AG09319 (cell line): ENCODE measurements at places on chromosomes 5 and 9.

- peak; percentile 19 for DNase-seq
Measured at GRCh38 chr5:116242343-116242742, 157.5 kb downstream of the COMMD10 start.

DNA sequence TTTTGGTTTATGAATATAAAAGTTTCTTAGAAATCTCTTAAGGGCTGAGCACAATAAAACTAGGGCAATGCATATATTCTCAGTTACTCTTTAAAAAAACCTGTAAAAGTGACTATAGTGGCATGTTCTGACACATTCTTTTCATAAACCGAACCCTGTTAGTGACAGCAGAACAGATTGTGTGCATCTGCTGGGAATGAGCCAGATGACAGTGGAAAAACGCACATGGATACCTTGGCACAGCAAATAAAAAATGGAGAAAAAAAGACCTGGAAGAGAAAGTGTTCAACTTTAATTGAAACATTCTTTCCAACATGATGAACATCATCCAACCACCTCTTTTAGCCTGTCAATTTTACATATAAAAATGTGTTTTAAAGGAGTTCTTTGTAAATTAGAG is 12.7 kb downstream of the MEF2C start:
- DNase-seq: no peak

DNA sequence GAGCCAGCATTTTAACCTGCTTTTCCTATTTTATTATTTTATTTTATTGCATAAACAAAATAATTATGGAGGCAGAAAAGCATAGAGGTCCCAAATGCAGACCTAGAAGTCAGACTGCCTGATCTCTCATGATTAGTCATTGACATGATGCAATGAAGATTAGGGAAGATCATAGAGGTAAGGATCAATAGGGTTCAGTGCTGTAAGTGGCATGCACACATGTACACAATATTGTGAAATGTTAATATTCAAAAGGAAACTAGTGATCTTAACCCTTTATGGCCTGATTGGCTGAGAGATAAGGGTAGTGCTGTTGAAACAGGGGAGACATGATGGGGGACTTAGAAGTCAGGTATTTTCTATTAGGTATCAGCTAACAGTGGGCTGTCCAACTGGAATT is 1.1 kb upstream of the FRRS1L start:
- DNase-seq: no peak

GRCh38 chr5:159045165-159045811 is 54.4 kb downstream of the EBF1 start:
- DNase-seq: no peak

GRCh38 chr5:164090358-164090757 is 584.9 kb downstream of the MAT2B start:
- no peak for DNase-seq

DNA sequence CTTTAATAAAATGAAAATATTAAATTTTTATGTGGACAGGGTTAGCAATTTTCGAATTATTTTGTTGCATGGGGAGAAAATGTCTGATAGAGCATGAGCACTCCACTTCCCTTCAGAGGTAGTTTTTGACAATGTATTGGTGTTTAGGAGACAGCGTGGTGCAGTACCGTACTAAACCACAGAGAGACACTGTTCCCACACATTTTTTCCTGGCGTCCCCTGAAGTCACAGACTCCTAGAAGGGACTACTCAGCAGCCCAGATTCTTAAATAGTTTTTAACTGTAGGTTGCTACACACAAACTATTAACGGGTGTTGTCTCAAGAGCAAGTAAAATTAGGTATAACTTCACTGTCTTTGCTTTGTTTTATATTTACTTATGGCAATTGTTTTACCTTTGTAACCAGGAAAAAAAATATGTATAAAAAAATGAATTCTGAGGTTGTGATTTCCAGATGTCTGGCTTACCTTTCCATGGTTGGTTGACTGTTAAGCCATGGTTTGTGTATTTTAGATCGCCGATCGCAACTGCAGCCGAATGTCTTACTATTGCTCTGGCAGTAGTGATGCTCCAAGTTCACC is 171.2 kb downstream of the DOCK8 start:
- peak; percentile 24 for DNase-seq

- no peak for DNase-seq
Measured at GRCh38 chr5:51227963-51228470, 155.2 kb upstream of the ISL1 start.

GRCh38 chr5:58940446-58940845 is 357.6 kb downstream of the RAB3C start:
- DNase-seq: no peak

DNA sequence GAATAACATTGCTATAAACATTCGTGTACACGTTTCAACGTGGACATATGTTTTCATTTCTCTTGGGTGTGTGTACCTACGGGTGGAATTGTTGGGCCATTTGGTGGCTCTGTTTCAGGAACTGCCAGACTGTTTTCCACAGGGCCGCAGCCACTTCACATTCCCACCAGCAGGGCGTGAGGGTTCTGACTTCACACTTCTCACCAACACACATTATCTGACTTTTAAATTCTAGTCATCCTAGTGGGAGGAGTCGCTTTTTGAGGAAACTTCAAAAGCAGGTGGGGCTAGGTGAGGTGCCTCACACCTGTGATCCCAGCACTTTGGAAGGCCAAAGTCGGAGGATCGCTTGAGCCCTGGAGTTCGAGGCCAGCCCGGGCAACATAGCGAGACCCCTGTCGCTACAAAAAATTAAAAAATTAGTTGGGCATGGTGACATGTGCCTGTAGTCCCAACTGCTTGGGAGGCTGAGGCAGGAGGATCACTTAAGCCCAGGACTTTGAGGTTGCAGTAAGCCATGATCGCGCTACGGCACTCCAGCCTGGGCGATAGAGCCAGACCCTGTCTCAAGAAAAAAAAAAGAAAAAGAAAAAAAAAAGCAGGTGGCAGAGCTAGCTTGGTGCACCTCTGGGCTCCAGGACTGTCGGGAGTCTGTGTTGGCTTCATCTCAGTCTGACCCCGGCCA is 28.5 kb downstream of the TSPAN17 start:
- no peak for DNase-seq

DNA sequence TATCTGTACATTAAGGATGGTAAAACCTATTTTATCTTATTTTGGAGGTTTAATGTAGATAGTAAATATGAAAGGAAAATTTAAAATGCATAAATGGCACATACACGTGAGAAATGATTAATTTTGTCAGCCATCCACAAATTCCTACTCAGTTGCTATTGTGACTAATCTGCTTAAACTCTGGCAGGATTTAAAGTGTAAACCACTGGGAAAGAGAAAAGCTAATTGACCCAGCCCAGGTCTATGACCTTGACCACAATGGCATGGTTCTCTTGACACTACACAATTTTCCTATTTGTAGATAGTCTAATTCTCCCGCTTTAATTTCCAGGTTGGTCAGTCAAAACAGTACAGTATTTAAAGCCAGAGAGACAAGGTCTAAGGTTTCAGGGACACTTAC is 459.0 kb upstream of the KLF4 start:
- no peak for DNase-seq

- no peak for DNase-seq
Measured at GRCh38 chr5:134141331-134142050, 27.0 kb downstream of the TCF7 start.

DNA sequence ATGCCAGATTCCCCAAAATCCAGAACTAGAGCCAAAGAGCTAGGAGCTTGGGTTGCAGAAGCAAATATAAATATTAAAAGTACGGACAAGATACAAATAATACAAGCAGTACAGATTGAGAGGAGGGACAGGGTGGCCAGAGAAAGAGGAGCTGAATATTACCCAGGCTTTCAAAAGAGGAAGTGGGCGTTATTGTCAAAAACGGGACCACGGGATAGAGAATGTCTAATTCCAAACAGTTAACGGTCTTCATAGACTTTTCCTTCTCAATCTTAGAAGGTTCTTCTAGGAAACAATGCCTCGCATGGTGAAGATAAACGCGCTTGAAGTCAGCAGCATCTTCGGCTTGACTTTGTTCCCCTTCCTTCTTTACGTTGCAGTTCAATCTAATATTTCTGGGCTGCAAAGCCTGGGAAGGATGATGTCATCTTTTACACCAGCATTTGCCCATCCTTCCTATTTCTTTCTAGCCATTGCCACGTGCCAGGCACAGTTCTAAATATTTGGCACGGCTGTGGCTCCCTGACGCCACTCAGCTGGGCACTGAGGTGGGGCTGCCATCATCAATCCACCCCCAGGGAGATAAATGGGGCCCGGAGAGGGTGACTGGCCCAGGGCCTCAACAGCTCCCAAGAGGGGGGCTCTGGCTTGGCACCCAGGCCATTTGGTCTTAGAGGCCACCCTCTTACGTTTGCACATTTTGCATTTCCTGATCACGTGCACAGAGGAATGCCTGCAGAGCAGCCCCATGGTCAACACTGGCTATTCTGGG is 16.3 kb upstream of the OLFM1 start:
- no peak for DNase-seq

- no peak for DNase-seq
Measured at GRCh38 chr5:157516006-157516405, 56.0 kb downstream of the NIPAL4 start.

GRCh38 chr5:115589043-115589442 is 13.2 kb downstream of the TICAM2 start:
- no peak for DNase-seq

DNA sequence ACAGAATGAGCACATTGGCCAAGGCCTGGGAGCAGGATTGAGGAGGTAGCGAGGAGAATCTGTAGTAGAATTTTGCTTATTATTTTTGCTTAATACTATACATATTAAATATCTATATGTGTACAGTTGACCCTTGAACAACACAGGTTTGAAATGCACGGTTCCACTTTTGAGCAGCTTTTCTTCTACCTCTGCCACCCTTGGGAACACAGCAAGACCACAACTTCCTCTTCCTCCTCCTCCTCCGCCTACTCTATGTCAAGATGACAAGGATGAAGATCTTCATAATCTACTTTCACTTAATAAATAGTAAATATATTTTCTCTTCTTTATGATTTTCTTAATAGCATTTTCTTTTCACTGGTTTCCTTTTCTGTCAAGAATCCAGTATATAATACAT is 541.4 kb downstream of the KCTD16 start:
- DNase-seq: no peak

GRCh38 chr5:43078956-43079355 is 38.8 kb upstream of the ANXA2R start:
- peak; percentile 61 for DNase-seq

GRCh38 chr9:34454571-34455065 is 3.8 kb downstream of the FAM219A start:
- DNase-seq: no peak

- no peak for DNase-seq
Measured at GRCh38 chr5:167967494-167968177, 323.8 kb upstream of the WWC1 start.

DNA sequence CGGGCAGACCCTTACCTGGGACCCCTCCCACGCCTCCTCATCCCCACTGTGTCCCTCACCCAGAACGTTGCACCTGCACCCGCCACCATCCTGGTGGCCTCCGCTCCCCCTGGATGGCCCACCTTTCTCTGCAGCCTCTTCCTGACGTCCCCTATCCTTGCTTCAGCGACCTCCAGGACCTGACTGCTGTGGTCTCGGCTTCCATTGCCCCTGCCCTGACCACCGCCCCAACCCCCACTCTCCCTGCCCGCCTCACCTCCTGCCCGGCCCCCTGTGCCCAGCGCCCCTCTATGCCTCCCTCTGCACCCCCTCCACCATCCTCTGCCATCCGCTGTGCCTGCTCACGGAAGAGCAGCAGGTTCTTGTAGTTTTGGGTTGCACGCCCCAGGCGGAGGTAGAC is 2.2 kb downstream of the LCN10 start:
- DNase-seq: no peak

- no peak for DNase-seq
Measured at GRCh38 chr9:21543187-21543586, 61.1 kb upstream of the IFNE start.

- DNase-seq: no peak
Measured at GRCh38 chr5:3818624-3819023, 223.0 kb downstream of the IRX1 start.

- DNase-seq: no peak
Measured at GRCh38 chr9:114207034-114207810, 51.9 kb downstream of the COL27A1 start.

GRCh38 chr9:108077556-108077955 is 588.0 kb upstream of the KLF4 start:
- DNase-seq: no peak

- no peak for DNase-seq
Measured at GRCh38 chr5:154260224-154260927, 69.8 kb downstream of the GALNT10 start.

DNA sequence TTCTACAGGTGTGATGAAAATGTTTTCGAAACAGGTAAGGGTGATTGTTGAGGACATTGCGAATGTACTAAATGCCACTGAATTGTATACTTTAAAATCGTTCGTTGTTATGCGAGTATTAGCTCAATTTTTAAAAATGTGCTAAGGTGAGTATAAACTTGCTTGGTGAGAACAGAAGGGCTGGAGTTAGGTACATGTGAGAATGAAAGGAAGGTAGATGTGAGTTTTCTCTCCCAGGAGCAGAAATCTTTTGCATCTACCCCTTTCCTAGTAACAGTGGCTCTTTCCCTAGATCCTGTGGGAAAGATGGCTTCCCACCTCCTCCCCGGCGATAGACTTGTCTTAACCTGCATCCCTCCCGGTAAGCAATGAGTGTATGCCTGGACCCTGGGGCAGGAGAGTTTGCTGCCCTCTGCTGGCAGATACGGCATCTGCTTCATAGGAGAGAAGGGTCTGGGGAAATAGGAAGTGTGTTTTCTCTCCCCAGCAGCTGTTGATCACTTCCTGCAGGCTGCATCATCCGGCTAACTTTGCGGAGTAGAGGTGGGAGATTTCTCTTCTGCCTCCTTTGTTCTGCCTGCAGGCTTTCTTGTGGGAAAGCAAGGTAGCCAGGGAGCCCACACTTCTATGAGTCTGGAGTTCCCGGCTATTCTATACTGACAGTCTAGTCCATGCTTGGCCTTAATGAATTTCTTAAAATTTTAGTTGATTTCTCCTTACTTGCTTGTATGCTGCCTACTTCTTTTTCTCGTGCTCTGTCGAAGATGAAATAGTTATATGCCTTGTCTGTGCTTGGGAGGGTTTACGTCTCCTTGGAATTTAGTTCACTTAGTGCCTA is 373.3 kb upstream of the SEMA6A start:
- no peak for DNase-seq

- DNase-seq: no peak
Measured at GRCh38 chr9:133087429-133088145, 25.8 kb downstream of the CEL start.

- no peak for DNase-seq
Measured at GRCh38 chr5:128446-128845, 36.5 kb downstream of the PLEKHG4B start.

GRCh38 chr5:72921886-72922285 is 34.0 kb upstream of the FCHO2 start:
- no peak for DNase-seq

DNA sequence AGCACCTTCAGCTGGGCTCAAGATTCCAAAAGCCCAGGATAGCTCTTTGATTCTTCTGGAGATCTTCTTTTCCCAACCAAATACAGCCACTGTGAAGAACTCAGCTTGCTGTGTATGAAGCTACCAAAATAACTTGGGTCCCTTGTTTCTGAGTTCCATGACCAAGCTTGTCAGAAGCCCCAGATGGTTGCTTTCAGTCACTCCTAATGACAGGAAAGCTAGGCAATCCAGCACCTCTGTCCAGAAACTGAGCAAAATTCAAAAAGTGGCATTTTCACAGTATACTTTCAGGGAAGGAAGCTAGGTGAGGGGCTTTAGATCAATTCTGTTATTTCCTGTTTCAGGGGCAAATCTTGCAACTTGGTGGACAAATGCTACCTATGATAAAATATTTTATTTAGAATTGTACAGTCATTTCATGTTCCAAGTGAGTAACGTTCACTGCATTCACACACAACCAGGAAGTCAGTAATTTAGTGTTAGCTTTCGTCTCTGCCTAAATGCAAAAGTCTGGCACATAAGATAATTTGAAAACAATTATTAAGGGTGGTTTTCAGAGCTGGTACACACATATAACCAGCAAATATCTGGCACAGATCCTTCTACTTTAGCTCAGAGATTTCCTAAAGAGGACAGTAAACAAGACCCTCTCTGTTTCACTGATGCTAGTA is 330.1 kb downstream of the GLIS3 start:
- no peak for DNase-seq
